ENCODE measurements at places on chromosomes 11 and 22. TPM values are rescaled to one million over a fixed set of nuclear protein-coding genes. Genes with fewer than 3 reads are reported as not detected.

Gene WNT11
- total RNA-seq, result 3.1 TPM

Gene KRTAP5-9
- not detected for total RNA-seq

Gene MS4A7
- not detected for total RNA-seq

Gene HEPN1
- not detected for total RNA-seq

Gene ANO9
- total RNA-seq, result 0.20 TPM

Gene CTR9
- total RNA-seq, result 21.5 TPM

Gene DMC1
- total RNA-seq, result 0.10 TPM

Gene NCF4
- not detected for total RNA-seq

Gene C11orf86
- total RNA-seq, result not detected

Gene PATE4
- not detected for total RNA-seq

Gene TTC36
- 0.32 TPM for total RNA-seq

Gene DCDC1
- 0.66 TPM for total RNA-seq

Gene LRRC74B
- not detected for total RNA-seq

Gene POU2AF2
- total RNA-seq, result not detected

Gene OR51A7
- not detected for total RNA-seq

Gene MUC15
- 6.0 TPM for total RNA-seq

Gene P2RY6
- total RNA-seq, result 5.6 TPM

Gene ZNF215
- total RNA-seq, result 1.0 TPM

Gene FADS2
- 254 TPM for total RNA-seq

Gene MMP10
- not detected for total RNA-seq

Gene SLC16A8
- total RNA-seq, result not detected

Gene ZBTB16
- not detected for total RNA-seq

Gene SLC25A1
- total RNA-seq, result 109 TPM

Gene APOL1
- 31.5 TPM for total RNA-seq

Measured in M059J (cell line).